ENCODE measurements at places on chromosomes 16 and 17.

DNA sequence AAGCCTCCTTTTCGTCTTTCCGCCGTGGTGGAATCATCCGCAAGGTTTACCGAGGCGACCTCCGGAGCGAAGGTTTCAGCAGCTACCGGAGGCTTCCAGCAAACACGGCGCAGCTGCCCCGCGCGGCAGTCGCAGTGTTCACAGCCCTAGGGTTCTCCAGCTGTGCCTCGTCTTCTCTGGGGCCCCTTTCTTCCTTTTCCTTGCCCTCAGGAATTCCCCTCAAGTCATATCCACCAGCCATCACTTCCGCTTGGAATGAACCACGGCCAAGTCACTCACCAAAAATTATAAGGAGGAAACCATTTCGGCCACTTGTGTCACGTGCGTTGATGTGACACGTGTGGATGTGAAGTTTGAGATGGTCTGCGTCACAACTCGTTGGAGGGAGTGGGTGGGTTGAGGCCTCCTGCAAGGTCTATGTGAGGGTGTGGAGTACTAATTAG is 636 bp upstream of the ERN1 start:
- DNase-seq: peak; percentile 31

GRCh38 chr17:2053380-2054261 is 1.3 kb upstream of the HIC1 start:
- peak; percentile 75 for DNase-seq

DNA sequence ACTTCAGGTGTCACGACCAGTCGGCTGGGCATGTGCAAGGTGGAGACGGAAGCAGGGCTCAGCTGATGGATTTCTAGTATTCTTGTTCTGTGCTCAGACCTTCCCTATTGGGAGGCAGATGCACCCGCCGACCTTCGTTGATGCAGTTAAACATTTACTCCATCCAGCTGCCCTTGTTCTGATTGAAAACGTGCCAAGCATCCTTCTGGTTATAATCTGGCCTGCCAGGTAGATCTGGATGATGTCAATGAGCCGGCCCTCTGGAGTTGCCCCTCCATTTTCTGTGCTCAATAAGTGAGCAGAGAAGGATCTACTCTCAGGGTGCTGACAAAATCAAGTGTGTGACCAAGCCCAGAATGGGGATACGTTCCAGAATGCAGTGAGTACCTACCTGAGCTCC is 38.3 kb downstream of the CCDC182 start:
- no peak for DNase-seq

GRCh38 chr16:57308041-57308440 is 23.6 kb upstream of the PLLP start:
- no peak for DNase-seq

- DNase-seq: peak; percentile 48
Measured at GRCh38 chr17:74758848-74759168, 10.4 kb downstream of the NHERF1 start.

- no peak for DNase-seq
Measured at GRCh38 chr17:65307961-65308316, 170.8 kb downstream of the RGS9 start.
